Esophagus squamous epithelium (tissue), 5 donors: ENCODE measurements at places on chromosomes 5 and 9.

DNA sequence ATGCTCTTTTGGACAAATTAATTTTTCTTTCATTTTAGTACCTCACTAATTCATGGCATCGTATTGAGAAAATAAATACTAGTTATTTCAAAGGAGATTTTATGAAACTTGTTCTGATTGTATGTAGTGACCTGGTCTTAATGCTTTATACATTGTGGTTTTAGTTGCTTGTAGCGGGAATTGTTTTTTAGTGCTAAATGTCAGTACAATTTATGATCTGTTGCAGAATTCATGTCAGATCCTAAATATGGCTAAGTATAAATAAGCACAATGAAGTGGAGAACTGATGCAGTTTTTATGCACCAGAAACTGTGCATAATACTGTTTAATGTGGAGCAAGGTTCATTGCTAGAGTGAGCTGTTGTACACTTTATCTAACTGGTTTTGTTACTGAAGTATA is 308.8 kb downstream of the PJA2 start:
- DNase-seq = no peak

DNA sequence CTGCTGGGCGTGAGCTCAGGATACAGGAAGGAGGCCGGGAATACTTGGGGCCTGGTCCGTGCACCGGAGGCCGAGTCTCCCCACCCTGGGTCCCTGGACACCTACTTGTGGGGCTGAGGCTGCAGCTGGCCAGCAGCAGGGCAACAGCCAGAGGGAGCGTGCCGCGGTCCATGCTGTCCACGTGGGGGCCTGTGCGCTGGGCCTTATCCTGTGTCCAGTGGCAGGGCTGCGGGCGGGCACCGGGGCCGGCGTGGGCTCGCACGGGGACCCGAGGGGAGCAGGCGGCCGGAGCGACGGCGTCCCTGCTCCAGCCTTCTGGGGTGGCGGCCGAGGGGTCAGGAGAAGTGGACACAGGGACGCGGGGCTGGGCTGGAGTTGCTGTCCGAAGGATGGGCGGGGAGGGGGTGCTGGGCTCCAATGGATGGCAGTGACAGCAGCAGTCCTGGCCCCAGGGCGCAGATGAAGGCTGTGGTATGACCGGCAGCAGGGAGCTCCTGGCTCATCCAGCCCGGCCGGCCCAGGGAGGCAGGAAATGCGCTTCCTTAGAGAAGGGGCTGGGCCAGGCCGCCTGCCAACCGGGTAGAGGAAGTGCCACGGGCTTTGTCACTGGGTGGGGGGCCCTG is at the start of gene ENG:
TSS of gene ENG (minus strand) at position 475 of the 623 bp plus-strand sequence. CDS start at position 172, 303 bp downstream.
- DNase-seq = no peak

GRCh38 chr5:83925955-83926337 is 205.3 kb upstream of the HAPLN1 start:
- no peak for DNase-seq

DNA sequence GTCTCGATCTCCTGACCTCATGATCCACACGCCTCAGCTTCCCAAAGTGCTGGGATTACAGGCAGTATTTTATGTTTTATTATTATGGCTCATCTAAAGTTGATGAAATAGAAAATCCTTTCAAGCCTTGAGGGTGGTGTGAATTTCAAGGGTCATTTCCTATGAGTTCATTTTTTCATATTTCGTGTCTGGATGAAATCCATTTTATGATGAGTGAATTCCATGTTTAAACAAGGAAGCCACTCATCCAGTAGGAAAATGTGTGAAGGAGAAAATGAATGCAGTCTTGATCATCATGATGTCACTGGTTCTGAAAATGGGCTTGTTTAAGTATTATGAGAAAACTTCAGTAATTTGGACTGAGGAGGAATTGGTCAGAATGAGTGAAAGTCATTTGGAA is 74.6 kb upstream of the ZSWIM6 start:
- no peak for DNase-seq

- no peak for DNase-seq
Observed at GRCh38 chr9:133791069-133791468, 52.9 kb upstream of the SARDH start.

- DNase-seq = no peak
Observed at GRCh38 chr5:94976853-94977252, 308.0 kb downstream of the MCTP1 start.

GRCh38 chr5:45521067-45521466 is 175.1 kb downstream of the HCN1 start:
- no peak for DNase-seq

DNA sequence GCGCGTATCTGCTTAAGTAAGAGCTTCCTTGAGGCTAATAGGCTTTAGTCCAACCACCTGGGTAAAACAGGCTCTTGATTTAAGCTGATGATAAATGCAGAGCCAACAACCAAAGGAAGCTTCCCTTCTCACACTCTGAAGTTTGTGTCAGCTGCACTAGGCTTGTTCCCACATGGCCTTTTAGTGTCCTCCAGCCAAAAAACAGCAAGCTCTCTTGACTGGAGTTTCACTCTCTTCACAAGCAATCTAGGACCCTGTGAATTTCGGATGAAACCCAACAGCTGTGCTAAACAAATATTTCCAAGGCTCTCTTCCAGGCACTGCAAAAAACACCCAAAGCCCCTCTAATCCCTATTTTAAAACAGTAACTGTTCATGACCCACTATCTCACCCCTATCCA is 63.9 kb downstream of the SAXO1 start:
- no peak for DNase-seq

DNA sequence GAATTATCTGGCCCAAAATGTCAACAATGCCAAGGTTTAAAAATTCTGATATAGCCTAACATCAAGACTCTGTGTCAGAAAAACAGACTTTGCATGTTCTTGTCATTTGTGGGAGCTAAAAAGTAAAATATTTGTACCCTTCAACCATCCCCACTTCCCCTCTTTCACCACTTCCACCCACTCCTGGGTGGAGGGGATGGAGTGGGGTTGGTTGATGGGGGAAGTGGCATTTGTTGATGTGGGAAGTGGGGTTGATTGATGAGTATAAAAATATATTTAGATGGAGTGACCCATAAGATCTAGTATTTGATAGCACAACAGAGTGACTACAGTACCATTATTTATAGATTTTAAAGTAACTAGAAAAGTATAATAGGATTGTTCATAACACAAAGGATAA is 55.0 kb upstream of the C9orf72 start:
- DNase-seq = no peak

DNA sequence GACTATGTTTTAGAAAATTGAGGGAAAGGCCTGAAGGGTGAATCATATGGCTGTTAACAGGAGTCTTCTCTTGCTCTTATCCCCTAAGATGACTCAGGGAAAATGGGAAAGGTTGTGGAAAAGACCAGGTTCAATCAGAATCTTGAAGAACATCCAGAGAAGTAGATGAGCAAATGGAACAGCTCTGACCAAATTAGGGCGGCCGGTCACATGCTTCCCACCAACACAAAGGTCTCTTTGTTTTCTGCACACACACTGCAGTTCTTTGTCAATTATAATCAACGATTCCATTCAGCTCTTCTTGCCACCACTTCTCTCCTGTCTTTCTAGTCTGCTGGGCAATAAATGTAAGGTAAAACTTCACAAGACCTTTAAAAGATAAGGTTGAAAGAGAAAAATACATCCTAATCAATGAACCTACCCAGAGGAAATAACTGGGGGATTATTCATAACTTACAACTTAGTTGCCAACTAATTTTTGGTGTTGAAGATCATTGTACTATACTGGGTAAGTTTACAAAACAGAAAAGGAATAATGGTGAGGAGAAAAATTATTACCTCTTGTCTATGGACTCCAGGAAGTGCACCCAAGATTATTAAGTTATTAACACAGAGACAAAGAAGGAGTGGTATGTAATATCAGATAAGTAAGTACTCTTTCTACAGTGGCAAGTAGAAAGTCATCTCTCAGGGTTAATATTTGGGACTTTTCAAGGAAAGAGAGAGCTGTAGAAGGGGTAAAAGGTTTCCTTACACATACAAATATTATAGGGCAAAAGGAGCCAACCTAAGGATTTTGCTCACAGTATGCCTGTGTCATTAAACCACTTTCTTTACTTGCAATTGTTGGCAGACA is 441.9 kb upstream of the PIK3R1 start:
- no peak for DNase-seq

DNA sequence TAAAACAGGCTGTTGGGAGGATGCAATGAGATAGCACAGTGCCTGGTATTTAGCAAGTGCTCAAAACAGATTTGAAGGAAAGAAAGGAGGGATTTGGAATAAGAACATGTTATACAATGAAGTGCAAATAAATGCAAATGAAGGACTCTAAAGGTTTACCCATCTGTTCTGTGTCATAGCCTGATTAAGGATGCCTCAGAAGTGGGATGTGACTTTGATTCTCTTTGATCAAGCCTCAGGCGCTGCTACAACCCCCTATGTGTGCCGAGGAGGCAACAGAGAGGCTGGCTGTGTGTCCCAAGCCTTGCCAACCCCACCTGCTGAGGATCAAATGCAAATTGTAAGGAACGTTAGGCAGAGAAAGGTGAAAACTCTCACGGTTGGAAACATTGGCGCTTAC is 27.2 kb downstream of the GGTA1 start:
- no peak for DNase-seq

- DNase-seq = no peak
Observed at GRCh38 chr5:154972476-154973080, 31.7 kb downstream of the MRPL22 start.

- no peak for DNase-seq
Observed at GRCh38 chr9:136003411-136004218, 42.4 kb upstream of the UBAC1 start.

- DNase-seq = no peak
Observed at GRCh38 chr5:54621709-54622108, 104.2 kb downstream of the SNX18 start.

- DNase-seq = no peak
Observed at GRCh38 chr9:135126451-135127187, 39.2 kb downstream of the OLFM1 start.

DNA sequence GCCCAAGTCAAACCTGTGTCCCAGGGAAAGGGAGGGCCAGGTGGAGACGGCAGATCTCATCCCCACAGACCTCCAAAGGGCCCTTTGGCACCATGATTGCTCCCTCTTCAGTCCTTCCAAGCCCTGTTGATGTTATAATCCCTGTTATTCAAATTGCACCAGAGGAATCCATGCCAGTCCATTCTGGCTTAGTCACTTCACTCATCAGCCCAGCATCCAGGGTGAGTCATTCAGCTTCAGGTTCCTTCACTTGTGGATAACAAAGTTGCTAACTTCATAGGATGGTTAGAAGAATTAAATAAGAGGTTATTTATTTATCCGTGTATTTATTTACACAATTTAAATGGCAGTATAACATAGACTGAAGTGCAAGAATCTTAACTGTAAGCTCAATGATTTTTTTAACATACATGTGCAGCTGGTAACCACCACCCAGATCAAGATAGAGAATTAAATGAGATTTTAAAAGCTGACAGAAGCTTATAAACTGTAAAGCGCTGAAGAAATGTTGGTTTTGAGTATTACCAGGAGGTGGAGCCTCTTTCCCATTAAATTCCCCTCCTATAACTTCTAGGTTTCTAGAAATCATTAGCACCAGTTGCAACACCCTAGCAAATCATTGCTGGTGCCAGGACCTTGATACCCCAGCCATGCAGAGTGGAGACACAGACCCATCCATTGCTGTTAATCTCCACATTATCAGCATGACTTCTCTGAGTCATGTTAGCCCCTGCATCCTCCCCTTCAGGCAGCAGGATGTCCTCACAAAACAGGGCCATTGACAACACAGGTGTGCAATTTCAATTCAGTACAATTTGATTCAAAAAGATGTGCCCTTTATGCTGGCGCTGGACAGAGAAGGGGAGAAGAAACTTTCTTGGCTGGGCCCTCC is 77.4 kb downstream of the SEC61B start:
- DNase-seq = no peak

- DNase-seq = no peak
Observed at GRCh38 chr5:58722160-58722559, 139.3 kb downstream of the RAB3C start.

GRCh38 chr9:137492464-137493363 is 33.6 kb upstream of the NSMF start:
- DNase-seq = no peak

DNA sequence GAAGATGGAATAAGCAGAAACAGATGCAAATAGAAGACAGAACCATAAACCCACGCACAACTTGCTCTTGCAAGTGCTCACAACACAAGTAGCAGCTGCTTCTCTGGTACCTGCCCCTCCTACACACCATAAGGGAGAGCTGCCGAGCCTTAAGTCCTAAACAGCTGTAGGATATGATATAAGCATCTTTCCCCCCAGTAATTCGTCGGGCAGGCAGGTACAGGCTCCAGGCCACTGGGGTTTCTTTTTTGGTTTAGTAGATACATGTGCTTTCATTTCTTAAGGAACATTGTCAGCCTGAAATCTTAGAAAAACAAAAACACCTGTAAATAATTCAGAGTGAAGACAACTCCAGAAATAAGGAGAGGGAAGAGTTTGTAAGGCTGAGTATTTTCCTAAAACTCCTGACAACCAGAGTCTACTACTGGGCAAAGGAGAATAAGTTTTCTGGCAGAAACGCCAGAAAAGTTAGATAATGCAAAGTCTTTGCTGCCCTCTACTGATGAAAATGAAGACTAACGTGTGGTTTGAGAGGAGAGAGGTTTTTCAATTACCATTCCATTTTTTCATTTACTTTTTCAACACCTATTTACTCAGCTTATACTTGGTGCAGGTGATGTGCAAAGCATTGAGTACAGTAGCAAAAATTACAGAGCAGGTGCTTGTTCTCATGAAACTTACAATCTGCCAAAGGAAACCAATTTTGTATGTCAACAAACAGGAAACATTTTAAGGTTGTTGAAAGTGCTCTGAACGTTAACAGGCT is 20.1 kb upstream of the TCERG1 start:
- no peak for DNase-seq

GRCh38 chr5:122602700-122603099 is 172.2 kb upstream of the SNX2 start:
- DNase-seq = no peak

- no peak for DNase-seq
Observed at GRCh38 chr5:33888587-33888986, 3.2 kb downstream of the ADAMTS12 start.

GRCh38 chr9:137075275-137075775 is 2.0 kb upstream of the UAP1L1 start:
- DNase-seq = no peak

- DNase-seq = no peak
Observed at GRCh38 chr9:95874989-95875304, 544 bp upstream of the ERCC6L2 start.

DNA sequence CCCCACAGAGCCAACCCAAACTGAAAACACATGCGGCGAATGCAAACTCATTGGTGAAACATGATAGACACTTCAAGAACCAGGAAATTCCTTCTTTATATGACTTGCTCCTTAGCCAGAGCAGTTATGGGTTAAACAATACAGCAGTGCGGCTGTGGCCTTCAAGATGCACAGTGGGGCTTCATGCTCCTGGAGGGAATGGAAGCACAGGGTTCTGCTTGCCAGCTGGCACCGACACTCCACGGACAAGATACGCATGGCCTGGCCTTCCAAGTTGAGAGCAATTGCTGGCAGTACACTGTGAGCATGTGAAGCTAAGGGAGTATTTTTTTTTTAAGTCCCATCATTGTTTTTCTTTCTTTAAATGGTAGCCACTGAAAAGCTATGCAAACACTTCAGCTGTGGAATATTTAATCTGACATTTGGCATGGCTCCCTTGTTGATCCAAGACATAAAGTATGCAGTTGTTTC is 451.6 kb upstream of the CD180 start:
- DNase-seq = no peak
